ENCODE measurements at places on chromosomes 6 and 20. TPM values are rescaled to one million over a fixed set of nuclear protein-coding genes. Genes with fewer than 3 reads are reported as not detected.

DNA sequence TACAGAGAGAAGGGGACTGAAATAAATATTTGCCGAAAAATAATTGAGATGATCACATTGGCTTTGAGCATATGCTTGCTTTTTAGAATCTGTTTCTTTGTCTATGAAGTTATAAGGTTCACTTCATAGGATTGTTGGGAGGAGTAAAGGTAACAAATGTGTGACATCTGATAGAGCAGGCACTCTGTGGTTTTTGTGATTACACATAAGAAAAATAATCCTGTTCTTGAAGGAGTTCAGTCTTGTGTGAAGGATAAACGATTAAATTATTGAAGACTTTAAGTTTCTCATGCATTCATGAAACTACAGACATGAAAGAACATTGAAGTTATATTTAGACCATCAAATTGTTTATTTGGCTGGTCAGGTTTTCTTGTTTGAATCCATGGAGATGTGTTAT is 45.0 kb downstream of the QKI start:
- peak overlapping the region; percentile 6 for H3K27ac ChIP-seq
- H3K4me3 ChIP-seq, result no peak overlapping the region
- no peaks in the 10 kb centered on the region for H3K4me1 ChIP-seq
- H3K36me3 ChIP-seq, result no peaks in the 10 kb centered on the region
- no peaks in the 10 kb centered on the region for H3K27me3 ChIP-seq

DNA sequence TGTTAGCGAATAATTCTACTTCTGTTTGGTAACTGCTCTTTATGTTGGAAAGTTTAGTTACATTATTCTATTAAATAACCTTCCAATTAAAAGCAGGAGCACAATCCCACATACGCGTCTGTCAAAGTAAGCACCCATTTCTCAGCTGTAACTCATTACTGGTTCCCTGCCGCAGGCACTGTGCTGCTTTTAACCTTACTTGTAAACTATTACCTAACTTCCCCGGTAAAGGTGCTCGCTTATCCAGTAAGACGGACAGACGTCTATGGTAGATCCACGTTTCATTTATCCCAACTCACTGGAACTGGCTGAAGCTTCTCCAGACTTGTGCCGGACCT is 529 bp upstream of the ENPP4 start:
- peaks cover 12% of the 10 kb centered on the region for H3K27me3 ChIP-seq
- no peak for DNase-seq
- no peaks in the 10 kb centered on the region for H3K4me1 ChIP-seq

The KIF6 gene
- 0.28 TPM for total RNA-seq

GRCh38 chr6:105484238-105485161 is 81.6 kb upstream of the PREP start:
- peak overlapping the region; percentile 22 for H3K27ac ChIP-seq
- peaks cover 54% of the 10 kb centered on the region for H3K4me1 ChIP-seq
- H3K36me3 ChIP-seq, result no peaks in the 10 kb centered on the region
- no peaks in the 10 kb centered on the region for H3K27me3 ChIP-seq
- peak; percentile 63 for DNase-seq

The EZR gene
- 399 TPM for total RNA-seq

The KHDC1 gene
- 6.9 TPM for total RNA-seq

The CST4 gene
- 0.23 TPM for total RNA-seq

- no peak for DNase-seq
- no peak overlapping the region for H3K4me3 ChIP-seq
- H3K4me1 ChIP-seq, result peaks cover 3% of the 10 kb centered on the region
- no peaks in the 10 kb centered on the region for H3K36me3 ChIP-seq
Measured at GRCh38 chr6:2035046-2035445, 210.4 kb downstream of the GMDS start.

DNA sequence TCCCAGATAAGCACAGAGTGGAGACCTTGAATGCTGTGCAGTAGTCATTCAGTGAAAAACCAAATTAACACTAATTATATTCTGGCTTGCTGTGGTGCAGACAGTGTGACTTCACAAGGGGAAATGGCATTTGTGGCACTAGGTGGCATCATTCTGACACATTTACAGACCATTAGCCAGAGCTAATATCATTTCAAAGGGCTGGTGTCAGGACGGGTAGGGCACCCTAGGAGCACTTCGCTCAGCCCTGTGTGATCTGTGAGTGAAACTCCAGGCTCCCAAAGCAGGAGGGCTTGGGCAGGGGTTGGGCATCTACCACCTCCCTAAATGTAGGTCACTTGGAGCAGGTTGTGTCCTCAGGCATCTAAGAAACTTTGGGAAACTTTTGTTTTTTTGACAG is 555.8 kb downstream of the PKHD1 start:
- H3K4me3 ChIP-seq, result no peak overlapping the region
- no peaks in the 10 kb centered on the region for H3K36me3 ChIP-seq
- H3K27me3 ChIP-seq, result no peaks in the 10 kb centered on the region
- H3K4me1 ChIP-seq, result no peaks in the 10 kb centered on the region
- no peak overlapping the region for H3K27ac ChIP-seq

The TUBB gene
- total RNA-seq, result 460 TPM

- no peaks in the 10 kb centered on the region for H3K27me3 ChIP-seq
- H3K36me3 ChIP-seq, result no peaks in the 10 kb centered on the region
- H3K27ac ChIP-seq, result no peak overlapping the region
Measured at GRCh38 chr6:109322825-109323224, 59.4 kb downstream of the CD164 start.

- no peaks in the 10 kb centered on the region for H3K4me1 ChIP-seq
- no peak for DNase-seq
- H3K4me3 ChIP-seq, result no peak overlapping the region
- no peak overlapping the region for H3K27ac ChIP-seq
- H3K27me3 ChIP-seq, result no peaks in the 10 kb centered on the region
Measured at GRCh38 chr6:80348263-80348662, 241.8 kb downstream of the BCKDHB start.

- DNase-seq, result no peak
- no peaks in the 10 kb centered on the region for H3K27me3 ChIP-seq
- no peak overlapping the region for H3K27ac ChIP-seq
Measured at GRCh38 chr6:13641315-13641714, 26.2 kb downstream of the NOL7 start.
